ENCODE measurements at places on chromosomes 13 and 19.
A peak's percentile ranks its signal among the peaks of the same experiment; 100 is the strongest.

- DNase-seq = peak; percentile 61
Observed at GRCh38 chr13:21657538-21657937, 13.3 kb upstream of the FGF9 start.

- no peak for DNase-seq
Observed at GRCh38 chr19:29695765-29696564, 19.1 kb downstream of the C19orf12 start.

- peak; percentile 43 for DNase-seq
Observed at GRCh38 chr13:113273851-113274590, 23.0 kb upstream of the LAMP1 start.

- no peak for DNase-seq
Observed at GRCh38 chr19:31572102-31572975, 223.1 kb upstream of the TSHZ3 start.

- DNase-seq = no peak
Observed at GRCh38 chr13:94427313-94427953, 52.0 kb downstream of the DCT start.

DNA sequence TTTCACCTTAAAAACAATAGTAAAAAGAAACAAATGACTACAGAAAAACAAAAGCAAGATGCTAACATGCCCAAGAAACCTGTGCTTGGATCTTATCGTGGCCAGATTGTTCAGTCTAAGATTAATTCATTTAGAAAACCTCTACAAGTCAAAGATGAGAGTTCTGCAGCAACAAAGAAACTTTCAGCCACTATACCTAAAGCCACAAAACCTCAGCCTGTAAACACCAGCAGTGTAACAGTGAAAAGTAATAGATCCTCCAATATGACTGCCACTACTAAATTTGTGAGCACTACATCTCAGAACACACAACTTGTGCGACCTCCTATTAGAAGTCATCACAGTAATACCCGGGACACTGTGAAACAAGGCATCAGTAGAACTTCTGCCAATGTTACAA is 6.0 kb downstream of the CKAP2 start:
- no peak for DNase-seq

GRCh38 chr19:46721269-46722003 is 4.5 kb upstream of the PRKD2 start:
- no peak for DNase-seq

GRCh38 chr19:7670150-7670783 is 1.4 kb downstream of the RETN start:
- DNase-seq = no peak

DNA sequence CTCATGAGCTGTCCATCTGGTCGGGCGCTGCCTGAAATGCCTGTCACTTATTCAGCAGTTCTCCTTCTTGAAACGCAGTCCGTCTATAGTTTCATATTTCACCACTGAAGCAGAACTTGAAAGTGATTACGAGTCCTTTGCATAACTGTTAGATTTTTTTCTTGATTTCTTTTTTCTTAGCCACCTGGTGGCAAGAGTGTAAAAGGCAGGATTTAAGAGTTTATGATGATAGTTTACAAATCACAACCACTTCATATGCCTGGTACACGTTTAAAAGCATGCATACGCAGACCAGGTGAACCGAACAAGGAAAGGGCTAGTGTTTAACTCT is 45.8 kb downstream of the GGACT start:
- no peak for DNase-seq

DNA sequence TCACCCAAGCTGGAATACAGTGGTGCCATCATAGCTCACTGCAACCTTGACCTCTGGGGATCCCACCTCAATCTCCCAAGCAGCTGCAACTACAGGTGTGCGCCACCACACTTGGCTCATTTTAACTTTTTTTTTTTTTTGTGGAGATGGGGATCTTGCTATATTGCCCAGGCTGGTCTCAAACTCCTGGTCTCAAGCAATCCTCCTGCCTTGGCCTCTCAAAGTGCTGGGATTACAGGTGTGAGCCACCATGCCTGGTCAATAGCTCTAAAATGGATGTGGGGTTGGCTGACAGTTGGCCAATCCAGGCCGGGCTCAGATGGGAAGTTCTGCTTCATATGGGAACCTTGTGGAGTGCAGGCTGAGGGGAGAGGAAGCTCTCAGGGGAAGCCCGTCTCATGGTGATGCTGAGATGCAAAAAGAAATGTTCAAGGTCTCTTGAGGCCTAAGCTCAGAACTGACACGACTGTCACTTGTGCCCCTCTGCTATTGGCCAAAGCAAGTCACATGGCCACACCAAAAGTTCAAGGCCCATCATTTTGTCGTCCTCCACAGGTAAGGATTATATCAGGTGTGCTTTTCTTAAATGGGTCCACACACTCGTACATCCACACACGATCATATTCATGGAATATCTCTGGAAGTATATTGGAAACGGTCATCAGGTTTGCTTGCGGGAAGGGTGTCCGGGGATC is 6.8 kb upstream of the KLC3 start:
- DNase-seq = no peak

GRCh38 chr13:44101347-44102083 is 221.8 kb downstream of the LACC1 start:
- DNase-seq = no peak

- DNase-seq = peak; percentile 92
Observed at GRCh38 chr13:41137951-41138350, 5.3 kb upstream of the KBTBD6 start.

GRCh38 chr19:40702337-40703012 is 12.0 kb upstream of the NUMBL start:
- peak; percentile 17 for DNase-seq

GRCh38 chr13:113050734-113051431 is 54.7 kb upstream of the F7 start:
- no peak for DNase-seq

GRCh38 chr13:51770681-51771417 is 33.1 kb downstream of the DHRS12 start:
- no peak for DNase-seq

All from NCI-H226 (cell line).